ENCODE measurements at places on chromosomes 1 and 21.

- DNase-seq = no peak
Measured at GRCh38 chr1:113405573-113405972, 15.3 kb downstream of the MAGI3 start.

DNA sequence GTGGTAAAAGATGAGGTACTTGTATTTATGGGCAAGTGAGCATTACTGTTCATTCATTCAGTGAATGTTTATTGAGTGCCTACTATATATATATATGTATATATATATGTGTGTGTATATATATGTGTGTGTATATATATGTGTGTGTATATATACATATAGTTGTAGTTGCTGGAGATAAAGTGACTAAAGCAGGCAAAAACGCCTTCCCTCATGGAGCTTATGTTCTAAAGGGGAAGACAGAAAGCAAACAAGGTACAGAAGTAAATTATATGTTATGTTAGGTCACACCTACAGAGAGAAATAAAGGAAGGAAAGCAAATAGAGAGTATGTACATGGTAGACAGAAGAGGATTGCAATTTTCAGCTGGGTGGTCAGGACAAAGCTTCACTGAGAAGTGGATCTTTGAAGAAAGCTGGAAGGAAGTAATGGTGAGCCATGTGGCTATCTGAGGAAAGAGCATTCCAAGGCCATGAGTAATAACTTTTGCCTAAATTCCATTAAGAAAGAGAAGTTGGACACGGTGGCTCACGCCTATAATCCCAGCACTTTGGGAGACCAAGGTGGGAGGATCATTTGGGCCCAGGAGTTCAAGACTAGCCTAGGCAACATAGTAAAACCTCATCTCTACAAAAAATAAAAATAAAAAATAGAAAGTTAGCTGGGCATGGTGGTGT is 33.5 kb upstream of the KLF17 start:
- DNase-seq = no peak

DNA sequence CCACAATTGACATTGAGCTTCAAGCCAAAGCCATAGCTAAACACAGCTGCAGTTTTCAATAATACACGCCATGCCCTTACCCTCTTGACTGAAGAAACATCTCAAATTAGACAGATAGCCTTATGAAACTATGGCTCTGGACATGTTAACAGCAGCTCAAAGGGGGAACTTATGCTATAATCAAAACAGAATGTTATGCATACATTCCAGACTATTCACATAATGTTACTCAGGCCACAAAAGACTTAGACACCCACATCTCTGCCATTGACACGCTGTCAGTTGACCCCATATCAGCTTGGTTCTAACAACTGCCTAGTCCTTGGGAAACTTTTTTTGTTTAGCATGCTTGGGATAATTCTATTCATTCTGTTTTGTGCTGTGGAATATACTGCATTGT is 2.3 kb upstream of the NENF start:
- DNase-seq = no peak

GRCh38 chr1:68917456-68917855 is 420.6 kb upstream of the DEPDC1 start:
- no peak for DNase-seq

DNA sequence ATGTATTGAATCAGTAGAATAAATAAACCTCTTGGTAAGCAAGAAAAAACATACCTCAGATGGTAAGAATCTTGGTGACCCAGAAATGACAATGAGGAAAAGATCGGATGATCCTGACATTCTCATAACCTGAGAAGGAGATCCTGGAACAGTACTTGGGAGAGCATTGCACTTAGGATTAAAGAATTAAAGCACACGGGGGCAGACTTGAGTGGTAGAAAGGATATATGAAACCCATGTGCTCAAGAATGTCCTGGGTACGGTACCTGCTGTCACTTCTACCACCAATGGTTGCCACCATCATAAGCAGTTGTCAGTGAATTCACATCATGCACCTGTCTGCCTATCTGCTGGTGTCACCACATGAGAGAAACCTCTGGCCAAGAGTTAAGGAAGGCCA is 108.9 kb upstream of the GJB5 start:
- DNase-seq = no peak

- DNase-seq = no peak
Measured at GRCh38 chr1:11067716-11068599, 8.1 kb upstream of the SRM start.

GRCh38 chr1:92759361-92759760 is 25.5 kb downstream of the EVI5 start:
- DNase-seq = no peak

DNA sequence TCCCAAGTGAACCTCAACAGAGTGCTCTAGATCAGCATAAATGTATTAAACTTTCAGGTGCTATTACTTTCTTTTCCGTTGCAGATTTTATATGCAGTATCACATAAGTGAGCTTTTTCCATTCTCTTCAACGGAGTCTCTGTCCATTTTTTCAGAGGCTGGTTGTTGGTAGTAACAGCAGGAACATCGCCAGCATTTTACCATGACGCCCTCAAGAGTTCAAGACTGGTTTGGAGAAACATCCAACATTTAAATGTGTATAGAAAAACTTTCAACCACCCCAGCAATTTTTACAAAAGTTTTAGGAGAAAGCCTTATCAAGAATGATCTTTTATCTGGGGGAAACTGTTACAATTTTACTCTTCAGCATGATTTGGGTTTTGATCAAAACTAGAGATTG is 117.0 kb downstream of the TGFB2 start:
- DNase-seq = no peak

DNA sequence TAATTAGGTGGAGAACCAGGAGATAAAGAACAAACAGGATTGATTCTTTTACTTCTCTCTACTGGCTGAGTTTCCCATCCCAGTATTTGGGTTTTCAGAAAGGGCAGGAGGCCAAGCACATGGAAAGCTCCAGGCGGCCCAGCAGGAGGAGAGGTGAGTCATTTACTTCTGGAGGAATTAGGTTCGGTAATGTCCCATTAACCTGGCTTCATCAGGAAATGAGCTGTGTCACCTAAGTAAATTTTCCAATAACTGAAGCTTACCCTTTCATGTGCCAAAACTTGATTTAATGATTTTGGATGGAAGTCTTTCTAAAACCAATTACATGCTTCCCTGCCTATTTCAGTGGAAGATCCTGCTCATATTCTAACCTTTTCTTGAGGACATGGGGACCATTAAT is 257.6 kb upstream of the USP24 start:
- no peak for DNase-seq

- no peak for DNase-seq
Measured at GRCh38 chr1:64497088-64497883, 27.4 kb downstream of the CACHD1 start.
